RWPE2 (cell line): ENCODE measurements at places on chromosomes 5 and 9.

- H3K36me3 ChIP-seq: no peaks in the 10 kb centered on the region
- H3K4me3 ChIP-seq: no peak overlapping the region
- no peaks in the 10 kb centered on the region for H3K27me3 ChIP-seq
- no peak overlapping the region for H3K27ac ChIP-seq
Observed at GRCh38 chr9:130020618-130021017, 22.4 kb downstream of the FNBP1 start.

DNA sequence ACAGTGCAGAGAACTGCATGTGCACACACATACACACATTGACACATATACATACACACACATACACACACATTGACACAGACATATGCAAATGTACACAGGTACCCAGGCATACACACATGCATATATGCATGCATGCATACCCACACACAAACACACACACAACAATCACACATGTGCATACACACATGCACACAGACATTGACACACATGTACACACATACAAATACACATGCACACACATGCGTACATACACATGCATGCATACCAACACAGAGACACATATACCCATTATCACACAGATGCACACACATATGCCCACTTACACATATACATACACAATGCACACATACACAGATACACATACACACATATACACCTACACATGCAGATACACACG lies 299.6 kb upstream of the ADCY2 start:
- no peaks in the 10 kb centered on the region for H3K36me3 ChIP-seq
- H3K4me1 ChIP-seq: no peaks in the 10 kb centered on the region
- no peak overlapping the region for H3K27ac ChIP-seq

- no peak for DNase-seq
- H3K4me3 ChIP-seq: no peak overlapping the region
- no peaks in the 10 kb centered on the region for H3K4me1 ChIP-seq
- no peaks in the 10 kb centered on the region for H3K27me3 ChIP-seq
- H3K27ac ChIP-seq: no peak overlapping the region
- H3K36me3 ChIP-seq: no peaks in the 10 kb centered on the region
Observed at GRCh38 chr5:84274585-84275468, 109.9 kb downstream of the EDIL3 start.

GRCh38 chr5:81426359-81427030 lies 32.6 kb upstream of the ACOT12 start:
- peaks cover 15% of the 10 kb centered on the region for H3K4me1 ChIP-seq
- DNase-seq: no peak
- no peak overlapping the region for H3K27ac ChIP-seq
- no peaks in the 10 kb centered on the region for H3K27me3 ChIP-seq
- no peak overlapping the region for H3K4me3 ChIP-seq

DNA sequence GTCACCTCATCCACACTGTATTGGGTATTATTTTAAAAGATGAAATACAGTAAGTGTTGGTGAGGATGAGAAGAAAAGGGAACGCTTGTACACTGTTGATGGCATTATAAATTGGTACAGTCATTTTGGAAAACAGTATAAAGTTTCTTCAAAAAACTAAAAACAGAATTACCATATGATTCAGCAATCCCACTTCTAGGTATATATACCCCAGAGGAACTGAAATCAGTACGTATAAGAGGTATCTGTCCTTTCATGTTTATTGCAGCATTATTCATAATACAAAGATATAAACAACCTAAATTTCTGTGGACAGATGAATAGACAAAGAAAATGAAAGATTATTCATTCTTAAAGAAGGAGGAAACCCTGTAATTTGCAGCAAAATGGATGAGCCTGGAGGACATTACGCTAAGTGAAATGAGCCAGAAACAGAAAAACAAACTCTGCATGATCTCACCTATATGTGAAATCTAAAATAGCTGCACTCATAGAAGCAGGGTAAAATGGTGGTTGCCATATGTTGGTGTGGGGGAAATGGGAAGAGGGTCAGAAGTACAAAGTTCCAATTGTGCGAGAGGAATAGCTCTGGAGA lies 191.6 kb downstream of the TRIM36 start:
- no peak overlapping the region for H3K27ac ChIP-seq
- H3K27me3 ChIP-seq: no peaks in the 10 kb centered on the region
- no peak overlapping the region for H3K4me3 ChIP-seq
- no peaks in the 10 kb centered on the region for H3K36me3 ChIP-seq

DNA sequence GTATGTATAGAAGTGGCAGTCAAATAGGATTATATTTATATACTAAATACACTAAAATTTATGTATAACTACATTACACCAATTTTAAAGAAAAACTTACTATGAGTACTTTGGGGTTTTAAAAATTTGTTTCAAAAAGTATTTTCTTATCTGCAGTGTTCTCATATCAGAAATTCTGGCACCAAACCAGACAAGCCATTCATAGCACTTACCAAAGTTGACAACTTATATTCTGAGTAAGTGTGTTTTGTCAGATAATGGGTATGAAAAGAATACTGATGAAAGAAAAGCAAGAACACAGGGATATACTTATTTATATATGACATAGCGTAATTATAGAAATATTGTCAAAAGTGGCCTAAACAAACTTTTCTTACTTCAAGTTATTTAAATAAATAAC lies 67.5 kb downstream of the SPEF2 start:
- DNase-seq: no peak
- H3K27me3 ChIP-seq: no peaks in the 10 kb centered on the region
- no peak overlapping the region for H3K4me3 ChIP-seq
- H3K4me1 ChIP-seq: no peaks in the 10 kb centered on the region
- H3K36me3 ChIP-seq: no peaks in the 10 kb centered on the region

DNA sequence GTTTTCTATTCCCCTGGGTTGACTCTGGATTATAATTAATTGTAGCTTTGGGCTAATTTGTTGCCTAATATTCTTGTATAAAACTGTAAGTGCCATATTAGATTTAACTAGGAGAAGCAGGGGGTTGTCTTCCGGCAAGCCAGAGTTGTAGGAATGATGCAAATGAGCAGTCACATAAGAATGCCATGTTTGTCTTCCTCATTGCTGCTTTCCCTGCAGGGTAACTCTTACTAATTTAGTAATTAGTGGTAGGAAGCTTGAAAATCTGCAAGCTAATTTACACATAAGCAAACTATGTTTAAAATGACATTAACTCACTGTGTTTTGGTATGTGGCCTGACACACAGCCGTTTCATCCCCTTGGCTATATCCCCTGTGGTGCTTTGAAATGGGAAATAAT lies 527.8 kb downstream of the KCTD16 start:
- H3K4me1 ChIP-seq: peaks cover 5% of the 10 kb centered on the region
- H3K36me3 ChIP-seq: no peaks in the 10 kb centered on the region
- no peak overlapping the region for H3K4me3 ChIP-seq
- H3K27ac ChIP-seq: peak overlapping the region; percentile 36

DNA sequence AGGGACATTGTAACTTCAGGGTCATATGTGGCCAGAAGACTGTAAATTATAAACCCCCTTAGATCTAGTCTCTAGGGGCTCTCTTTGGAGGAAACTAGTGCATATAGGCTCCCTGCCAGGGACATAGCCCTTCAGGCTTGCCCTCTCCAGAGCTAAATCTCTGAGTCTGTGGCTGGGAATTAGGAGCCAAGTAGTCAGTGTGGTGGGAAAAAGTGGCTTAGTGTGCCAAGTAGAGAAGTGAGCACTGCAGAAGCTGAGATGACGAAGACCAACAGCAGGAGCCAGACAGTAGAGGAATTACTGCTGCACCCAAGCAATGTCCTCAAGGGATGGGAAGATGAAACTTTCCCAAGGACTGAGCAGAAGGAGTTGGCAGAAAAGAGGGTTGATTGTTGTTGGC lies 71.2 kb downstream of the CWC27 start:
- peaks cover 16% of the 10 kb centered on the region for H3K4me1 ChIP-seq
- DNase-seq: no peak

DNA sequence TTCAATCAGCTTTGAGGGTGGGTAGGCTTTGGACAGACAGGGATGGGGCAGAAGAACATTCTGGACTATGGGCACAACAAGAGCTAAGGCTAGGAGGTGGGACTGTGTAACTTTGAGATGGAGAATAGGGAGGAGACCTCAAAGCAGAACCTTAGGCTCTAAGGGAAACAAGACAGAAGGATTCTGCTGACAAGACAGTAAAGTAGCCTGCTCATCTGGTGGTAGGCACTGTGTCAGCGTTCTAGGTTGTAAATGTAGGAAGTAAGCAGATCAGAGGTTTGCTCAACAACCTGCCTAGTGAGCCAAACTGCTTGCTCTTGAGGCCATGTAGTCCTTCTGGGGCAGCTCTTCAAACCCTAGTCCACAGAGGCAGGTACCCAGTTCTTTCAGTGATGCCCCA lies 15.0 kb upstream of the IL12B start:
- no peak overlapping the region for H3K4me3 ChIP-seq
- peaks cover 11% of the 10 kb centered on the region for H3K4me1 ChIP-seq
- H3K36me3 ChIP-seq: no peaks in the 10 kb centered on the region
- DNase-seq: no peak
- no peaks in the 10 kb centered on the region for H3K27me3 ChIP-seq
- no peak overlapping the region for H3K27ac ChIP-seq

DNA sequence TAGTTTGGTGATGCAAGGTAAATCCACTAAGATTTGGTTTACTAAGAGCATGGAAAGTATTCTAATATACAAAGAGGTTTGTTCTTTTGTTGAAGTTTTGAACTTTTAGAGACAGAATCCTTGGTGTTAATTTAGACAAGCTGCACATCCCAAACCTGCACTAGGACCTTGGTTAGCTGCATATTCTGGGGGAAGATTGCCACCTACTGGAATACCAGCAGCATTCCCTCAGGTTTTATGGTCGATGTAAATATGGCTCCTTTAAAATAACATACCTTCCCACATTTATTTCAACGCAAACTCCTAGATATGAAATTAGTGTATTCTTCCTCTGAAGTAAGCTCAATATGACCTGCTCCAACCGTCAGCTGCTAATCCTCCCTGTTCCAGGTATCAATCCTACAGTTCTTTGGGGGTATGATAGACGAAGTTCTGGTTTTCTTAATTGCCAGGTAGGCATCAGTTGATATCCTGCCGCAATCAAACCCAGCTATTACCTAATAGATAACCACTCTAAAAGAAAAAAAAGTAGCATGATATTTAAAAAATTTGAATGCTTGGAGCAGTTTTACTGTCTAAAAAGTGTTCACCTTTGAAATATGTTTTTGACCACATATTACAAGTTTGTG lies 624.1 kb downstream of the ISL1 start:
- no peak for DNase-seq
- no peak overlapping the region for H3K4me3 ChIP-seq
- no peaks in the 10 kb centered on the region for H3K4me1 ChIP-seq
- no peak overlapping the region for H3K27ac ChIP-seq

GRCh38 chr5:132883261-132883834 lies 9.9 kb downstream of the LEAP2 start:
- H3K4me1 ChIP-seq: no peaks in the 10 kb centered on the region
- H3K4me3 ChIP-seq: no peak overlapping the region
- no peak overlapping the region for H3K27ac ChIP-seq
- no peak for DNase-seq
- H3K27me3 ChIP-seq: no peaks in the 10 kb centered on the region

DNA sequence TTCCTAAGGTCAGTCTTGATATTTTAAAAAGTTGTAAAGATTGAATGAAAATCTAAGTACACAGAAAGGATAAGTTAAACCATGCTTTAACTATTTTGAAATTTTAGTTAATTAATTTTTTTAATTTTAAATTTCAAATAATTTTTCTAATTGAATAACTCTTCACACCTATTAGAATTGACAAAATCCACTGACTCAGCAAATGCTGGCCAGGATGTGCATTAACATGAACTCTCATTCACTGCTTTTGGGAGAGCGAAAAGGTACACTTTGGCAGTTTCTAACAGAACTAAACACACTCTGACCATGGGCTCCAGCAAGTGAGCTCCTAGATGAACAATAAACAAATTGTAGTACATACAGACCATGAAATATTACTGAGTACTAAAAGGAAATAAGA lies 209.5 kb downstream of the PTPRD start:
- H3K4me3 ChIP-seq: no peak overlapping the region
- H3K36me3 ChIP-seq: no peaks in the 10 kb centered on the region
- no peak overlapping the region for H3K27ac ChIP-seq

GRCh38 chr5:143033535-143034250 lies 263.5 kb downstream of the ARHGAP26 start:
- peak overlapping the region; percentile 66 for H3K27ac ChIP-seq
- no peaks in the 10 kb centered on the region for H3K27me3 ChIP-seq
- peaks cover 27% of the 10 kb centered on the region for H3K4me1 ChIP-seq
- no peak for DNase-seq

GRCh38 chr9:81264516-81264915 lies 424.8 kb downstream of the TLE1 start:
- no peak overlapping the region for H3K4me3 ChIP-seq
- no peak for DNase-seq
- H3K36me3 ChIP-seq: no peaks in the 10 kb centered on the region
- no peaks in the 10 kb centered on the region for H3K27me3 ChIP-seq
- no peak overlapping the region for H3K27ac ChIP-seq

DNA sequence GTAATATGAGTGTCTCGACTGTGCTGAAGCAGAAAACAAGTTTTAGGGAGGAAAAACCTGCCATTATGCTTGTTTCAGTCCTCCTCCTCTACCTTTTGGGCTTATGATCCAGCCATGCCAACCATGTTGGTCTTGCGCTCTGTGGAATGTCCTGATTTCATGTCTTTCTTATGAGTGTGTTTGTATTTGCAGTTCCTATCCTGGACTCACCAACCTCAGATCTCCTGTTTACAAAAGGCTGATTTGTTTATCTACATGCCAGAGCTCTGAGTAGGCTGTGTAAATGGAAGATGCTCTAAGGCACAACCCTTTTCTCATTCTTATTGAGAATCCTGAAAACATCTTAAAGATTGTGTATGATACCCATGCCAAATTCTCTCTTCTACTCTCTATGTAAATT lies 138.6 kb downstream of the ARHGEF28 start:
- DNase-seq: no peak
- H3K4me1 ChIP-seq: peaks cover 25% of the 10 kb centered on the region
- H3K4me3 ChIP-seq: no peak overlapping the region
- peak overlapping the region; percentile 92 for H3K27ac ChIP-seq

DNA sequence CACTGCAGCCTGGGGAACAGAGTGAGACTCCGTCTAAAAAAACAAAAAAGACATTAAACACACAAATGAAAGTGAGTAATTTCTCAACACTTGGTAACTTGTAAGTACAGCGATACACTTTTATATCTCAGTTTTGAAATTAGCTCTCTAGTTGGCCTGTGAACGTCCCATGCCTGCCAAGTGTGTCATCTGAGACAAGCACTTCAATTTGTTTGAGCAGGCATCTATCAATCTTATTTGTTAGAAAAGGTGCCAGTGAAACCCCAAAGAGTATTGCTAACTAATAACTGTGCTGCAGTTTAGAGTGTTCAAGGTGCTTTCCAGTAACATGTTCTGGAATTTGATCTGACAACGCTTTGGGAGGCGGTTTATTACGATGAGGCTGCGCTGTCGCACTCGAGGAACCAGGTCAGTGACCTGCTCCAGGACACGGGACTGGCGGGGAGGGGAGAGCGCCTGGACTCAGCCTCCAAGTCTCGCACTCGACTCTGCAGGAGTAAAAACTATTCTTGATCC lies 1.1 kb upstream of the SPIN1 start:
- H3K27me3 ChIP-seq: no peaks in the 10 kb centered on the region
- H3K4me1 ChIP-seq: peaks cover 13% of the 10 kb centered on the region
- H3K27ac ChIP-seq: peak overlapping the region; percentile 83
- DNase-seq: no peak
- peaks cover 29% of the 10 kb centered on the region for H3K36me3 ChIP-seq
